ENCODE measurements at places on chromosomes 7 and 10.

DNA sequence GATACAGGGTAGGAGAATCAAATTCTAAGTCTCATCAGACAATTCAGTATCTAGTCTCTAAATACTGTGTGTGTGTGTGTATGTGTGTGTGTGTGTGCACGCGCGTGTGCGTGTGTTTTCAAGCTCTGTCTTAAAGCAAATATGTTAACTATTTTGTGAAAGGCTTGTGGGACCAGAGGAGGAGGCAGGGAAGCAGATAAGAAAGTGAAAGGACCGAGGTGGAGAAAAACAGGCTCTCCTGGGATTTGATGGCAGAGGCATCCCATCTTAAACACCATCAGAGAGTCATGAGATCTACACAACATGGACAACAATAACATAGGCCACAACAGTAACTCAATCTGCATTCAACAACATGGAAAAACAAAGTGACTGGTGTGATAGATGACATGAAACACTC is 67.1 kb downstream of the PIP4K2A start:
- DNase-seq, result no peak

- no peak for DNase-seq
Measured at GRCh38 chr7:131131746-131132431, 195.8 kb upstream of the MKLN1 start.

DNA sequence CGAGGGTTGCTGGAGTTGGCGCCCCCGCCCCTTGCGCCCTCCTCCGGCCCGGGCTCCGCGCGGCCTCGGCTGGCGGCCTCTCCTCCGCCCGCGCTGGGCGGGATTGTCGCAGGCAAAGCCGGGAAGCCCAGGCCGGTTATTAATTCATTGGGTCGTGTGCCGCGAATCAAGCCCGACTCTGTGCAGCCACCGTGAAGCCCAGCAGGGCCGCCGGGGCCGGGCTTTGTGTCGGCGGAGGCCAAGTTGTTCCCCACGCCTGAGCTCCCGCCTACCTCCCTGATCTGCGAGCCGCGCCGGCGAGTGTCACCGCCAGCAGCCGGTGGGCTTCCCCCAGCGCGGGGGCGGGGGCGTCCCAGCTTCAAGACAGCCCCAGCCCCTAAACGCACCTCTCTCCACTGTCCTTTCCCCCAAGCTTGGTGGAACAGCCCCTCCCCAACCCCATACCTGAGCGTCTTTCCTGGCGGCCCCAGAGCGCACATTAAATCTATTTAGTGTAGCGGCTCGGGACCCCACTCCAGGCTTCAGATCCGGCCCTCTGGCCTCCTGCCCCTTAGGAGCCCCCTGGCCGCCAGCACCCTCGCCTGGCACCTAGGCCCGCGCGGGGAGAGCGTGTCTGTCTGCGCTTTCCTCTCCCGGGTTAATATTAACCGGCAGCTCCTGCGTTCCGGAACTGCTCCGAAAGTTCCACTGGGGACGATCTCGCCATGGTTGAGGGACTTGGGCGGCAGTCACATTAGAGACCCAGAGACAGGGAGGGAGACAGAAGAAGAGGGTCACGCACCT is 3.5 kb downstream of the SHH start:
- DNase-seq, result no peak

GRCh38 chr10:64037071-64037661 is 516.0 kb downstream of the REEP3 start:
- DNase-seq, result no peak

DNA sequence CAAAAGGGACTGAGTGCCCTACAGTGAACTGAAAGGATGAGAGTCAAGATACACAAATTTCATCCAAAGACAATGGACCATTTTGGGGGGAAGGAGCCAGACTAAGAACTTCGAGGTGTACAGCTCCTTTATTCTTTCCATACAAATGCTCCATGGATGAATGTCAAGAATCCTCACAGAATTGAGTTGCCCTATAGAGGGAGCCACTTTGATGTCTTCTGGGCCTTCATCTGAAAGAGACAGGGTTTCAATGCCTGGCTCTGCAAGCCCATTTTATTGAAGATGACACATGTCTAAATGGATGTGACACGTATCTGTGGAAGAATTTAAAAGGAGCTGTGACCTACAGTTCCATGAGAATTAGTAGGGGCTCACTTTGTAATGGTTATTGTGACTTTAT is 32.0 kb upstream of the NRG3 start:
- no peak for DNase-seq

DNA sequence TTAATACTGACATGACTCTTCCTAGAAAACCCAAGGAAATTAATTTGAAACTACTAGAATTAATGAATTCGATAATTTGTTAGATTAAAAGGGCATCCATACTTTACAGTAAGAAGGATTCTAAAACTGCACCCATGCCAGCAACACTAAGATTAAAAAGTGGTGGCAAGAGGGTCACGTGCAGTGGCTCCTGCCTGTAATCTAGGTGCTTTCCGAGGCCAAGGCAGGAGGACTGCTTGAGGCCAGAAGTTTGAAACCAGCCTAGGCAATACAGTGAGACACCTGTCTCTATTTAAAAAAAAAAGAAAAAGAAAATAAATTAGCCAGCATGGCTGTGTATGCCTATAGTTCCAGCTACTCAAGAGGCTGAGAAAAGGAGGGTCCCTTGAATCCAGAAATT is 58.2 kb downstream of the SRPK2 start:
- DNase-seq, result no peak

GRCh38 chr7:127717502-127718339 is 65.7 kb downstream of the SND1 start:
- DNase-seq, result no peak

- no peak for DNase-seq
Measured at GRCh38 chr7:118061386-118061785, 122.6 kb upstream of the LSM8 start.

- no peak for DNase-seq
Measured at GRCh38 chr7:47335557-47336471, 246.1 kb downstream of the TNS3 start.

DNA sequence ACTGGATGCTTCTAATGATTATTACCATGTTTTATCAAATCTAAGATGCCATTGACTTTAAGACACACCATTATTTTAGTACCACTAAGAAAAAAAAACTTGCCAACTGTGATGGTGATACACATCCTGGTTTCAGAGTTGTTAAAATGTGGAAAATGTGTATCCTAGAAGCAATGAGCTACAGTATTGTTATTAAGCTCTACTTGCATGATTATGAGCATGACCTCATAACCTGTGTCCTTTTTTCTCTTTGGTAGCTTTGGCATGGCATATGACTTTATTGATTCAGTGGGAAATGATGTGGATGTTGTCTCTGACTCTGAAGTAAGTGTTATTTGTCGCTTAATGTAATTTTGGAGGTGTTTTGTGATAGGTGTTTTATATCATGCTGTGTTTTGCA is 3.3 kb downstream of the EDRF1 start:
- no peak for DNase-seq

- no peak for DNase-seq
Measured at GRCh38 chr7:70189776-70190175, 591.5 kb downstream of the AUTS2 start.

DNA sequence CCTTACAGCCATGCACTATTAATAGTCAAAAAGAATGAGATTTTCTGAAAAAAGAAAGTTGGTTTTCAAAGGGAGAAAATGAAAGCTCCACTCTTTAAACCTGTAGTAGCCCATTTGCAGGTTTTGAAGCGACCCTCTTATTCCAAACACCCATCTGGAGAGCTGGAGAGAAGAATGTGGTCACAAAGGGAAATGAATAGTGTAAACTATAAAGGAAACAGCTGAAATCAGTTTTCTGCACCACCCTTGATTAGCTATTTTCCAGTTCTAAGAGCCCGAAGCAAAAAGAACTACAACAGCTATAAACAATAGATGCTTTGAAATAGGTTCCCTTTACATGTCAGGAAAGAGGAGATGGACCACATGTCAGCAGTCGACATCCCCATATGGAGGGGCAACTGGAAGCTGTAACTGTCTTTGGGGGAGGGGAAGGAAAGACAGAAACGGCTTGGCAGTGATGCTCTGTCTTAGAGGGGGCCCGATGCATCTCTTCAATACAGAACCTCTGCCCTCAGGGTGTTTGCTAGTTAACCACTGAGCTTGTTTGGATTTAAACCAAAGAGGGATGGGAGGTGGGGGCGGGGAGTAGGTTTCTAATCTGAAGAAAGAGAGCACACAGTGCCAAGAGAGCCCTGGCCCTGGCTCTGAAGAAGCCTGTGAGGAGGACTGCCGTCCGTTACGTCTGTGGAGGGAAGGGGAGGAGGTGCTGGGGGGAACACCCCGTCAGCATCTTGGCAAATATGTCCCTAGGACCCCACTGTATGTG is 55.3 kb downstream of the CPVL start:
- no peak for DNase-seq

DNA sequence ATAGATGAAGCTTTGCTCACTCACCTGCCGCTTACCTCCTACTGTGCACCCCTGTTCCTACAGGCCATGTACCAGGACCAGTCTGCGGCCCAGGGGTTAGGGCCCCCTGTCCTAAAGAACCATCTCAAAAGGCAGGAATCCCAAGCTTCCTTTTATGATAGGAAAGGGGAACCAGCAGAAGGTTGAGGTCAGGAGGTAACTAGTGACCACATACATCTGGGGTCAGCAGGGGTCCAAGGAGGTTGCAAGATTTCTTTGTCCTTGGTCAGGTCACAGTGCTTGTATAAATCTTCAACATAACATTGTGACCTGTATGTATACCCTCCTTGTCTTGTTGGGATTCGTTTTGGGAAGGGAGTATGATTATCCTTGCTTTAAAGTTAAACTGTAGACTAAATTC is 73.8 kb downstream of the OAT start:
- no peak for DNase-seq

- no peak for DNase-seq
Measured at GRCh38 chr7:68918621-68919020, 679.7 kb upstream of the AUTS2 start.

DNA sequence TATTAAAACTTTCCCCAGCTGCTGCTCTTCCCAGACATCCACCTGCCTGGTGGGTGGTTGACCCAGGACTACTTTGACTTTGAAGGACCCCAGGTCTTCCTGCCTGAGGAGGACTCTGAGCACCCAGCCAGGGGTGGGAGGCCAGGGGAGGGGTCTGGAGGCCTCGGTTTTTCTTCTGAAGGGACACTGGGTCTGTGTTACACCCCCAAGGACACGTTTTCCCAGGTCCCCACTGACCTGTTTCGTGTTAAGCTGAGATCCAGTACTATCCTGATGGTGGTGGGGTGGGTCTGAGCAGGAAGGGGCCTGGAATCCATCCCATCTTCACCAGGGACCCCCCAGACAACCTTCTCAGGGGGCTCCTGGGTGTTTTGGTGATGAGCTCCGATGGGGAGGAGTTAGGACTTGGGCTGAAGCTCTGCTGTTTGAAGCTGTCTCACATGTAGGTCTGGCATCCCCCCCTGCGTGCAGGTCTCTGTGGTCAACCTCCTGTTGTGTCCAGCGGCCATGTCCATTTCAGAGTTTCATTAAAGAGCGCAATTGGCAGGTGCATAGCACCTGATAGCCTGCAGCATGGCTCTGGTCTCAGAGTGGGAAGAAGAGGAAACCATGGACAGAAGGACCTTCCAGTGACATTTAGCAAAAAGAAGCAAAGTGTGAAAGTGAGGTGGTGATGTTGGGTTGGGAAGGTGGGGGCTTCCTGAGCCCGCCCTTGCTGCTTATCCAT is 3.5 kb downstream of the JAKMIP3 start:
- no peak for DNase-seq

GRCh38 chr7:94738071-94738470 is 82.1 kb upstream of the SGCE start:
- DNase-seq, result no peak

DNA sequence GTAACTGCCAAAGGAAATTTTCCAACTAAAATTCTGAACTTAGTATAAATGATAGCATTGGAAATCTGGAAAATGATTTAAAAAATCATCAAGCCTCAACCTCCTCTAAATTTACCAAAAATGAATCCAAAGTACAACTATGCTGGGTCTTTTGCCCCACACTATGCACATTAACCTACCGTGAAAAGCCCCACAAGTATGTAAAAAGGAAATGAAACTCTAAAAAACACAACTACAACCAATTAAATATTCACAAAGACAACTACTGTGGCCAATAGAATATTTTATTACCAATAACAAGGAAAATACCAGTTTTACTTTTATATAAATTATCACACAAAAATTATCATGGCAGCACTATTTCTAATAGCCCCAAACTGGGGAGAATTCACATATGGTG is 19.3 kb downstream of the EIF3A start:
- no peak for DNase-seq

- no peak for DNase-seq
Measured at GRCh38 chr10:26468700-26469099, 30.6 kb downstream of the APBB1IP start.

- no peak for DNase-seq
Measured at GRCh38 chr10:60031664-60032063, 125.3 kb upstream of the CCDC6 start.

DNA sequence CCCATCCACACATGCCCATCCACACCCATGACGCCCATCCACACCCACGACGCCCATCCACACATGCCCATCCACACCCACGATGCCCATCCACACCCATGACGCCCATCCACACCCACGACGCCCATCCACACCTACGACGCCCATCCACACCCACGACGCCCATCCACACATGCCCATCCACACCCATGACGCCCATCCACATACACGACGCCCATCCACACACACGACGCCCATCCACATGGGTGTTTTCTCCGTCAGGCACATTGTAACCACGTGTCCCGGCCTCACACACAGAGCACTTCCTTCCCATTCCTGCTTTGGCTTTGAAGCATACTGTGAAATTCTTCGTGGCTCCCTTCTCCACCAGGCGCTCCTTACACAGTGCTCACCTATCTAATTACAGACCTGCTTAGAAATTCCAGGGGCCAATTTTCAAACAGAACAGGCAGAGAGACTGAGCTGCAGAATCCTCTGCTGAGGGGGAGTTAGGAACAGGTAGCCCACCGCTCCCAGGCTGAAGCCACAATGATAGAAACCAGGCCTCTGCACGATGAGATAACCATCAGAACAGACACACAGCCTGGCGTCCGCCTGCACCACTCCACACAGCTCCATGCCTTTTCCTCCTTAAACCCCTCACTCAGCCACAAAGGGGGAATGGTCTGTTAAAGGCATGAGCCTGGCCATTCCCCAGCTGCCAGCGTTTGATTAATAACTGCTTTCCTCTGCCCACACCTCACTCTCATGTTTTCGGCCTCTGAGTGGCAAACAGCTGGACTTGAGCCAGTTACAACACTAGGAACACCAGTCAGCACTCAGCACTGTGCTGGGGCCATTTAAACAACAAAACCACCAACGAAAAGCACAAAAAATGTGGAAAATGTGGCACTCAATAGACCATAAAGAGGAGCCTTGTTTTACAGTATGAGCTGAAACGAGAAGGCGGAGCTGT is 501.6 kb downstream of the PTPRN2 start:
- no peak for DNase-seq

- DNase-seq, result no peak
Measured at GRCh38 chr7:47730142-47730541, 148.2 kb upstream of the TNS3 start.

DNA sequence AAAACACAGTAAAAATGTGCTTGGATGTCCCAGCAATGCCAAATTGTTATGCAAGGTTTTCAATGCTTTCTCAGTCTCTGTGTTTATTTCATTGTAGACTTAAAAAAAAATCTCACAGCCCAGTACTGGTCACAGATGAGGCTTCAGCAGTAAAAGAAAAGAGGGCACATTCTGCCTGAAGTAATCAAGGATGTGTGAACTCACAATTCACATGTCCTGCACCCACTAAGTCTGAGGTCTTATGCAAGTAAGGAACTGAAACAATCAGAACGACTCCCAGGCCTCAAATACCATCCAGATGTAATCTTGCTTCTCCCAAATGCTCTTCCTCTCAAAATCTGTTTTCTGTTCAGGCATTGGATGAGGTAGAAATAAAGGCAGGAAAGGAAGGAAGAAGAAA is 33.7 kb downstream of the ADRB1 start:
- no peak for DNase-seq

Data from fibroblast of skin of left biceps (primary cell).